ENCODE measurements at places on chromosomes 12 and 14. TPM values are rescaled to one million over a fixed set of nuclear protein-coding genes. Genes with fewer than 3 reads are reported as not detected.

LACRT gene
- total RNA-seq: not detected

CLEC1B gene
- not detected for total RNA-seq

GRCh38 chr14:68349900-68350629, 442.8 kb downstream of the ZFP36L1 start:
- no peaks in the 10 kb centered on the region for H3K36me3 ChIP-seq
- no peaks in the 10 kb centered on the region for H3K4me1 ChIP-seq
- DNase-seq: no peak
- no peak overlapping the region for H3K27ac ChIP-seq
- H3K27me3 ChIP-seq: no peaks in the 10 kb centered on the region

DNA sequence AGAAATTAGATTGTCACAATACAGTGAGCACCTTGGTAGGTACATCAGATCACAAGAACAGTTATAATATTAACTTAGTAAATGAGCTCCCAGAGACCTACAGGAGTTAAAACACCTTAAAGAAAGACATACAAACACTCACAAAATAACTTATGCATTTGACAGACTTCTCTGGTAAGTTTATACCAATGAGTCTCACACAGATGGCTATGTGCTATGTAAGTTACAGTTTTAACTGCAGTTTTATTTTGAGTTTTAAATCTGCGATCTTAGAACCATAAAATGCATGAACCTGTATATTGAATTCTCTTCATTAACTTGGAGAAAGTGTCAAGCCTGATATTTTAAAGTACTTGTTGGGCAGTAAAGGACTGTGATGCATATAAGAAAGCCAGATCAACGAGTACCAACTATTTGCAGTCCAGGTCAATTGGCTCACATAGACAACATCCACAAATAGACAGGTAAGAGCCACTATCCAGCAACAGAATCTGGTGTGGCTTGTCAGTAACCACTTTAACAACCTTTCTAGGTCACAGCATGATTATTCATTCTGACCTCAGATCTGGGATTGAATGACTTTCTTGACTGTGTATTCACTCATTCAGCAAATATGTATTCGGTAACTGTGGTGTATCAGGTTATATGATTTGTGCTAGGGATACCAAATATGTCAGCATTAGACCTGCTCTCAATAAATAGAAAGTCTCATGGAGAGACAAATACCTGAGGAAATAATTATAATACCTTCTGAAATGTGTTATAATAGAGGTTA, 856.6 kb upstream of the MGAT4C start:
- no peak overlapping the region for H3K4me3 ChIP-seq
- H3K27ac ChIP-seq: no peak overlapping the region
- H3K4me1 ChIP-seq: peaks cover 8% of the 10 kb centered on the region
- no peaks in the 10 kb centered on the region for H3K27me3 ChIP-seq
- no peak for DNase-seq

TSPAN8 gene
- 2.2 TPM for total RNA-seq

LRP1-AS gene
- not detected for total RNA-seq

- H3K4me1 ChIP-seq: no peaks in the 10 kb centered on the region
- H3K4me3 ChIP-seq: no peak overlapping the region
- DNase-seq: no peak
- H3K27ac ChIP-seq: no peak overlapping the region
These were observed 953.8 kb downstream of the TRHDE start for GRCh38 chr12:73225941-73226340.

GRCh38 chr12:45415393-45415817, 199.5 kb downstream of the ANO6 start:
- H3K4me1 ChIP-seq: no peaks in the 10 kb centered on the region
- H3K27ac ChIP-seq: peak overlapping the region; percentile 40
- H3K27me3 ChIP-seq: no peaks in the 10 kb centered on the region
- no peak overlapping the region for H3K4me3 ChIP-seq
- H3K36me3 ChIP-seq: peaks cover 58% of the 10 kb centered on the region
- peak; percentile 72 for DNase-seq

DNA sequence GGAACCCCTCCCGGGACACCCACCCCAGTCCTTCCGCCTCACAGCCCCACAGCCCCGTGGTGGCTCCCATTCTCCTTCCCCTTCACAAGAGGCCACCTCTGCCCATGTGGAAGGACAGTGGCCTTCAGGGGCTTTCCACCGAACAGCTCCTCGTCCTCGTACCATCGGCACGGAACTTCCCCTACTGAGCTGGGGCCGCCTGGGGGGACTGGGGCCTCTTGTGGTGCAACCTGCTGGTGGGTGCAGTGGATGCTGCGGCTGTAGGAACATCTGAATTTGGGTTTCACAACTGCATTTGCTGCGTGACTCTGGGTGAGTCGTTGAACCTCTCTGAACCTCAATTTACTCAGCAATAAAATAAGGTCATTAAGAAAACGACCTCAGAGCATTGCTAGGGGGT, 50.9 kb downstream of the RFLNA start:
- H3K27me3 ChIP-seq: no peaks in the 10 kb centered on the region
- H3K4me1 ChIP-seq: no peaks in the 10 kb centered on the region
- no peak overlapping the region for H3K4me3 ChIP-seq
- DNase-seq: no peak

TAS2R9 gene
- not detected for total RNA-seq

Data from right atrium auricular region (tissue), 2 donors.